Myocyte (in vitro differentiated cells): ENCODE measurements at places on chromosomes 6 and 20. TPM values are rescaled to one million over a fixed set of nuclear protein-coding genes. Genes with fewer than 3 reads are reported as not detected.

The COL9A3 gene
- 0.05 TPM in 1 of 2 replicates, not detected in the other for total RNA-seq

DNA sequence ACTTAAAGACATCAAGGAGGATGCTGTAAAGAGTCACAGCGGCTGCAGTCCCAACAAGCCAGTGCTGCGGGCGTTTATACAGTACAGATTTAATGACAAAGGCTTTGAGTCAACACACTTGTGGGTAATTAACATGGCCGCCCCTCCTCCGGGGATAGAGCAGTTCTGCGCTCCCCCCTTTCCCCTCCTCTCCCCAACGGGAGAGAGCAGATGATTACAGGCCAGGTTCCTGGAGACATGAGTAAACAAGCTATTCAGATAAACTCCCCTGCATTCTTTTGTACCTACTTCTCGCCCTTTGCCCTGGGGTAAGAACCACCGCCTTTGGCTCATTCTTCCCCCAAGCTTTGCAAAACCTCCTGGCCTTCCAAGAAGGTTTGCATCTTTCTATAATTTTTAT lies 23.6 kb upstream of the FABP7 start:
- DNase-seq, result no peak

GRCh38 chr20:48042628-48043027 lies 257.3 kb upstream of the SULF2 start:
- DNase-seq, result no peak

The WFDC2 gene
- not detected in 2 replicates for total RNA-seq

The PRPF6 gene
- total RNA-seq, result 42.4 and 49.4 TPM in 2 replicates

DNA sequence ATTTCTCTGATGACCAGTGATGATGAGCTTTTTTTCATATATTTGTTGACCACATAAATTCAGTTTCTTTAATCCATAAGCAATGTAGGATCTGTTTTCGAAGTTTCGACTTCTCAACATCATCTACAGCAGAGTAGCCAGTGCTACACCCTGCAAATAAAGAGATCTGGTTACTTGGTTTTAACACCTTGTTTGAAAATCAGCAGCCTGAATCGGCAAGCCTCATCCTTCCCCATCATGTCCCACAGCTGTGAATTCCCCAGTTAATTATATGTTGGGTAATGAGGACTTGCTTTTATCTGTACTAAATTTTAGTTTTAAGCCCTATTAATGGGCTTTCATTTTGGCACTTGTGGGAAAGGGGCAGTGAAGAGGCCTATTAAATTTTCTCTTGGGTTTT lies 80.6 kb downstream of the BMP2 start:
- DNase-seq, result no peak

GRCh38 chr20:35871259-35871771 lies 83.0 kb downstream of the SCAND1 start:
- peak; percentile 52 for DNase-seq

GRCh38 chr6:115613488-115613887 lies 447.2 kb downstream of the FRK start:
- DNase-seq, result peak; percentile 76

- DNase-seq, result no peak
Measured at GRCh38 chr20:22449188-22449973, 135.0 kb downstream of the FOXA2 start.

GRCh38 chr6:33329058-33329457 lies 11.5 kb upstream of the ZBTB22 start:
- DNase-seq, result peak; percentile 50

GRCh38 chr20:10854976-10855375 lies 181.2 kb upstream of the JAG1 start:
- no peak for DNase-seq

The SLC35D3 gene
- not detected in 2 replicates for total RNA-seq

The PBOV1 gene
- total RNA-seq, result not detected in 2 replicates

DNA sequence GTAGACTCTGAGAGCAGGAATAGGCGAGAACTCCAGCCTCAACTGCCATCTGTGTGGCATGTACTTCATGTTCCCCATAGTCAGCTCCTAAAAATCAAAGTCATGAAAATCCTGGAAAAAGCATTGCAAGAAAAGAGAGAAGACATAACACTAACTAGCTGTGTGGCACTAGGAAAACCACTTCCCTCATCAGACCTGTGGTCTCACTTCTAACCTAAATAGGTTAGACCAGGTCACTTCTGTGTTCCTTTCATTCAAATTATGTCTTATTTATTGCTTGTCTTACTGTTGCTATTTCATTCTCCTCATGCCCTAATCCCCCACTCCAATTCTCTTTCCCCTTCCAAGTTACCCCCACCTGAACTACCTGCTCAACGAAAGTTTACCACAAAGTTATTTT lies 70.2 kb downstream of the TNFRSF21 start:
- DNase-seq, result no peak

The DEF6 gene
- total RNA-seq, result 0.31 TPM in 1 of 2 replicates, not detected in the other

The LY6G6F gene
- total RNA-seq, result not detected in 2 replicates

DNA sequence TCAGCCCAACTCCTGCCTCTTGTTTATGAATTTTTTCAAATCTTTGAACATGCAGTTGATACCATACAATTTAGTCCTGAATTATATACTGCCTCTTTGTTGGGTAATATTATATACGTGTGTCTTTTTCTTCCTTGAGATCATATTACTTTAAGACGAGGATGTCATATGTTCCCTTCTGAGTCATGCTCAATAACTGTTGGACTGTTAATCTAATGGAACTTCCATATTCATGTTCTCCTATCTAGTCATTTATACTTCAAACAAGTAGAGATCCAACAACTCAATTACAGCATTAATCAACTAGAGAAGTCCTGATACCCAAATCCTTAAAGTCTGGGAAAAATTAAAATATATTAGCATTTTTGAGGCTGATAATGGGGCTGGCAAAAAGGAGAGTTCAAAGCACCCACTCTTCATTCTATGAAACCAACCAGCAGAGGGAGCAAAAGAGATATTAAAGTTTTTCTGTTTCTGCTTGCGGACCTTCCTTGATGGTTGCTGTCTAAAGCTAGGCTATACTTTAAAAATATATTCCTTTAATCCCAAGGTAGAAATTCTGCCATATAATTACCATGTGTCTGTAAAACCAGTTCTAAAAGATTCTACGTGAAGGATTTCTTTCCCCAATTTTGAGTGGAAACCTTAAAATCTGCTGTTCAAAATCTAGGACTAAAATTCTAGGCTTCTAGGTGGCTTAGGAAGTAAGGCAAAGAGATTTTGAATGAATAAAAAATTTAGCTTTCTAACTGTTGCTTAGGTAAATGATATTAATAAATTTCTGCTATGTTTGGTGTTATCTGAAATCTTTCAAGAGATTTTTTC lies 498.9 kb downstream of the BCKDHB start:
- peak; percentile 71 for DNase-seq

The CD83 gene
- 0.16 and 0.37 TPM in 2 replicates for total RNA-seq

GRCh38 chr6:21935561-21936028 lies 342.0 kb downstream of the SOX4 start:
- peak; percentile 28 for DNase-seq
